ENCODE measurements at places on chromosomes 4 and X.

DNA sequence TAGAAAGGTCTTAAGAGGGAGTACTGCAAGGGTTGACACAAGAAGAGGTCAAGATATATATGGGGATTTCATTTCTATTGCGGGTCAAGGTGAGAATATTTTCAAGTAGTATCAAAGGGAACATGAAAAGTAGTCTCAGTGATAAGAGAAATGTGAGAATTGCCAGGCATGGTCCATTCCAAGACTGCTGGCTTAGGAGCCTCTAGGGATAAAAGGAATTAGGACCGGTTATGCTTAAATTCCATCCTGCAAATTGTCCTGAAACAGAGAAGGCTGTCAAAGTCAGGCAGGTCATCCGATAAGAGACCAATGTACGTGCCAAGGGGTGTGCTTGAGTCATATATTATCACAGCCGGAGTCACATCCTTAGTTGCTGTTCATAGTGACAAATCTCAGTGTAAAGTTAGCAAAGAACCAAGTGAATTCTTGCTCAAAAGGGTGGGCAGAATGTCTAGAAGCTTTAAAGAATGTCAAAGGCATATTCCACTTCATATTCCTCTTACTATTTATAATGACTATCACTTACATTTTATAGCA is 133.6 kb downstream of the CBLL2 start:
- DNase-seq, result no peak

- no peak for DNase-seq
Measured at GRCh38 chr4:155602351-155603140, 64.1 kb upstream of the GUCY1A1 start.

- no peak for DNase-seq
Measured at GRCh38 chr4:176601124-176601523, 191.6 kb downstream of the VEGFC start.

DNA sequence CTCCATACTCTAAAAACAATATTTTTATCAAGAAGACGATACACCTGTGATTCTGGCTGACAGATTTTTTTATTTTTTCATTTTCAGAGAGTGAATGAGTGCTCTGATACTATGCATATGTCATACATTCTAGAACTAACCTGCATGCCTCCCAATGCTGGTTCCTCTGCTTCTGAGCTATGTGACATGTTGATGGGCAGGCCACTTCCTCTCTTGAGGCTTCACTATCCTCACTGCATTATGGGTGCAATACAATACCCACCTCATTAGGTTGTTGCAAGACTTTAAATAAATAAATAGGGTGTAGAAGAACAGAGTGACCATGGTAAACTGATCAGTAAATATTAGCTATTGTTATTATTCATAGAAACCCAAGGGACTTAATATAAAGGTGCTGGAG is 408.3 kb downstream of the HNRNPD start:
- no peak for DNase-seq

- DNase-seq, result no peak
Measured at GRCh38 chrX:131728295-131729145, 184.6 kb downstream of the OR13H1 start.

- no peak for DNase-seq
Measured at GRCh38 chr4:179750374-179750773, 2308.1 kb upstream of the AGA start.

DNA sequence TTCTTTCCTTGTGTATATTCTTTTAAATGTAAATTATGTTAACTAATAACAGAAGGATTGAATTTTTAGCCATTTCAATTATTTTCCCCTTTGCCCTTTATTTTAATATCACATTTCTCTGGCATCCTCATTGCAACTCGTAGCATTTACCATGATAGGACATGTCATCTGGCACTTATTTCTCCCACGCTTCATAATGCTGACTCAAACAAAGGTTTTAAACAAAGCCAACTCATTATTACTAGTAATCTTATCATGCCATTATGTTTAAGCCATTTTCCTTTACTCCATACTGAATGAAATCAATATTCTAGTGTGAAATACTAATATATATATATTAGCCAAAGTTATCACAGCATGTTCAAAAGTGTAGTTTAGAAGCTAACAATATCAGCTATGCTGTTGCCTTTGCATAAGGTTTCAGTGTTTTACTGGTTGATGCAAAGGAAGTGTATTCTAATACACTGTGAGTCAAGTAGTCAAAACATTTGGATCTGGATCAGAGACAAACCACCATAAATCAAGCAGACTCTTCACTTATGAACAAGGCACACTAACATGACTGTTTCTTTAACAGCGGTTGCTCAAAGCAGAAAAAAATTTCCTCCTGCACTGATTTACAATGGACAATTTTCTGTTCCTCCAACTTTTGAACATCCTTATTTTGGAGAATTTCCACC is 281.6 kb downstream of the SLC7A11 start:
- no peak for DNase-seq

DNA sequence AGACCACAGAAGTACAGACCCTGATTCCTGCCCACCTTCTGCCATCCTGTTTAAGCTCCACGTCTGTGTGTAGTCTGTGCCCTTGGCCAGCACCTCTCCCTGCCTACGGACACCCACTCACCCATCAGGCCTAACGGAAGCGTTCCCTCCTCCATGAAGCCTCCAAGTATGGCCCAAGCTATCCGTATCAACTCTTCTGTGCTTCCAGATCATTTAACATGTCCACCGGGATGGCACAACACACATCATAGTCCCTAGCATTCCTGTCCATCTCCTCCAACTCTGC is 11.7 kb downstream of the WDR1 start:
- no peak for DNase-seq

DNA sequence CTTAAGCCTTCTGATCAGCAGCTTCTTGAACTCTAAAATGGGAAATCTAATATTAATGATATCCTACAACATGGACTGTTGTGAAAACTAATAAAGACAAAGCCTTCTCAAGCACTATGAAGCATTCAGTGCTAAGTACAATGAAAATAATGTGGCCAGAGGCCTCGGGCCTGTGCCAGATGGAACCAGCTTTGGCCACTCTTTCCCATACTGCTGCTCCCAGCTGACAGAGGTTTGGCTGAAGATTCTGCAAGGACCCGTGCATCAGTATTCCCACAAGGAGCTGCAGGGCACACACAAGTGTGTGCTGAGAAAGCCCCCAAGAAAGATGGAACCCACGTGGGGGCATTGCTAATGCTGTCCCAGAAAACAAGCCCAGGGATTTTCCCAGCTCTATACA is 60.5 kb upstream of the RPL34 start:
- no peak for DNase-seq

GRCh38 chrX:108049649-108050048 is 4.8 kb downstream of the VSIG1 start:
- DNase-seq, result no peak

GRCh38 chr4:99845179-99845578 is 28.6 kb downstream of the DAPP1 start:
- no peak for DNase-seq

All from vagina (tissue), 2 donors.